Fibroblast of mammary gland (primary cell): ENCODE measurements at places on chromosomes 7 and 10.

DNA sequence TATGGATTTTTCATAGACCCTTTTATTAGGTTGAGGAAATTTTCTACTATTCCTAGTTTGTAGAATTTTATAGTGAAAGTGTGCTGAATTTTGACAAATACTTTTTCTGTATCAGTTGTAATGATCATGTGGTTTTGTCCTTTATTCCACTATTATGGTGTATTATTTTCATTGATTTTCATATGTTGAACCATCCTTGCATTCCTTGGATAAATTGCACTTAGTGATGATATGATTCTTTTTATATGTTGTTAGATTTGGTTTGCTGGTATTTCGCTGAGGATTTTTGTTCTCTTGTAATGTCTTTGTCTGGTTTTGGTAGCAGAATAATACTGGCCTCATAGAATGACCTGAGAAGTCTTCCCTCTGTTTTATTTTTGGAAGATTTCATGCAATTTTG lies 140.6 kb upstream of the CDK6 start:
- DNase-seq, result no peak

DNA sequence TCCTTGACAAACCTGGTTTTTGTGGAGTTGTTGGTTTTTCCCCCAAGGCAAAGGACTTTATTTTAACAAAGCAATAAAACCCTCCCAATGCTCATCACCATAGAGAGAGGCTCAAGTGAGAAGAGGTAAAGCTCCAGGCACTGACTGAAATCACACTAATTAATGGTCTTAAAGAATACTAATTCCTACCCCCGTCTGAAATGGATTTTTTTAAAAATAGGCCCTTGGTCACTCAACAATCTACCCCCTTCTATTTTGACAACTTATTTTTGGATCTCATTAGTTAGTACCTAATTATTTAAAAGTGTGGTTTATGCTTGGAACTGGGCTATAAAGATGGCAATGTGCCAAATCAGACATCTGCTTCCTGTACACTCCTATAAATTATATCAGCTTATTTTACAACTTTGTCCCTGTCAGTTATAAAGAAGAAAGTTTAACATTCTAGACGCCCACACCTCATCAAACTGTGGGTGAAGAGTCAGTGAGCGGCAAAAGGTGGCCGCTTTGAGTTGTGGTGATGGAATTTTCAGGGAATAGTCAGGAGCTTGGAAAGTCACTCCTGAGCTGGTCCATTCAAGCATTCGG lies 10.6 kb downstream of the GLI3 start:
- no peak for DNase-seq

DNA sequence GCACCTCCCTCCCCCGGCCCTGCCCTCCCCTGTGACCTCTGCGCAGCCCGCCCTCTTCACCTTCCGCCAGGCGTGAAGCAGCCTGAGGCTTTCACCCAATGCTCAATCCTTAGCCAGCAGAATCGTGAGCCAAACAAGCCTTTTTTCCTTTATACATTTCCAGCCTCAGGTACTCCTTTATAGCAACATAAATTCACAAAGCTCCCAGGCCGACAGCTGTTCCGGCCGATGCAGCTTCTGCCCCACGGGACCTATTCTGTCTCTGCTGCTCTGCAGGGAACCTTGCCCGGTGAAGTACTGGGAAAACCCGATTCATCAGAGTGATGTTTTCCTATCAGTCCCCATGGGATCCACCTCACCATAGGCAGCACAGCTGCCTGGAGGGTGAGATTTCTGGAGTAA lies 87.4 kb downstream of the CHST15 start:
- peak; percentile 78 for DNase-seq

DNA sequence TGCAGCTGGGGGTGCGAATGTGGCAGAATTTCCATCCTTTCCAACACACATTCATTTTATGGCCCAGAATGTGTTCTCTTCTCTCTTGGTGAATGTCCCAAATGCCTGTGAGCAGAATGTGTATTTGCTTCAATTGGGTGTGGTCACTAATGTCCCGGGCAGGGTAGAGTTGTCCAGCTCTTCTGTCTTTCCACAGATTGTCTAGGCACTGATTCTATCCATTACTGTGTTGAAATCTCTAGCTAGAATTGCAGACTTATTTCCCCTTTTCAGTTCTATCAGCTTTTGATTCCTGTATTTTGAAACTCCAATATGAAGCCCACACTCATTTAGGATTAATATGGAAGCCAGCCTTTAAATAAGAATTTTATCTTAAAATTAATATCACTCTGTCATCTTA lies 14.0 kb upstream of the AKR1E2 start:
- DNase-seq, result no peak

GRCh38 chr7:94364816-94365215 lies 29.9 kb upstream of the COL1A2 start:
- peak; percentile 57 for DNase-seq
